T-cell (primary cell): ENCODE measurements at places on chromosomes 11 and 22.

DNA sequence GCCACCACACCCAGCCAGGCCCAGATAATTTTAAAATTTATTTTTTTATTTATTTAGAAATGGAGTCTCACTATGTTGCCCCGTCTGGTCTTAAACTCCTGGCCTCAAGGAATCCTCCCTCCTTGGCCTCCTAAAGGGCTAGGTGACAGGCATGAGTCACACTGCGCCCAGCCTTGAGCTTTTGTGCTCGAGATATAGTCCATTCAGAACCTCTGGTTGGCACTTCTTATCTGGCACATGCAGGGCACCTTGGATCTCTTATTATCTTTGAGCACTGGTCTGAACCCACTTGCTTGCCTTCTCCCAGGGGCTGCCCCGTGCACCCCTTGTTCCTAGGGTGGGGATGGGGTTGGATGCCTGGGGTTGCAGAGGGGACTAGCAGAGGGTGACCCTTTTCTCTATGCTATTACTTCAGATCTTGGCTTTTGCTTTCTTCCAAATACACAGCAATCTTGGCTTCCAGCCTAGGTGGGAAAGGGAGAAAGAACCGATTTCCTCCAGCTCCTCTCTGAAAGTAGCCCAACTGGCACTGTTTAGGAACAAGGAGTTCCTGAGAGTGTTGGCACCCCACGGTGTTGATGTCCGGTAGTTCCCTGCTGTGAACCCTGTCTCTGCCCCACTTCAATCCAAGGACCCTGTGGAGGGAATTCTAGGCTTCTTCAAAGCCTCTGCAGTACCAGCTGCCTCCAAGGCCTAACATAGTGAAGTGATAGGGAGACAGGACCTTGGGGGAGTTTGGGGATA lies 1.3 kb upstream of the SLC3A2 start:
- no peak for DNase-seq

DNA sequence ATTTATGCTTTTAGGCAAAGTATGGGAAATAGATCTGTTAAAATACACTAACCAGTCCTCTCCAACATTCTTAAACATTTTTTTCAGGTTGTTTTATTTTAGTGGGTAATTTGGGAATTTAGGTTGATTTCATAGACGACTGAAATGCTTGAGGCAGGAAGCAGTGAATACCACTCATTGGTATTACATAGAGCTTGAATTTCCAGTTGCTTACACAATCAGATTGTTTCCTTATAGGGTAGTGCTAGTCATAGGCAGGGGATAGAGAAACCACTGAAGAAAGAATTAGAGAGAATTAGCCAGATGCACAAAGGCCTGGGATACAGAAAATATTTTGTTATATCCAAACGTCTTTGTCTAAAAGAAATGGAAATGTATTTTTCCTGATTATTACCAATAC lies 23.9 kb upstream of the LYVE1 start:
- no peak for DNase-seq

DNA sequence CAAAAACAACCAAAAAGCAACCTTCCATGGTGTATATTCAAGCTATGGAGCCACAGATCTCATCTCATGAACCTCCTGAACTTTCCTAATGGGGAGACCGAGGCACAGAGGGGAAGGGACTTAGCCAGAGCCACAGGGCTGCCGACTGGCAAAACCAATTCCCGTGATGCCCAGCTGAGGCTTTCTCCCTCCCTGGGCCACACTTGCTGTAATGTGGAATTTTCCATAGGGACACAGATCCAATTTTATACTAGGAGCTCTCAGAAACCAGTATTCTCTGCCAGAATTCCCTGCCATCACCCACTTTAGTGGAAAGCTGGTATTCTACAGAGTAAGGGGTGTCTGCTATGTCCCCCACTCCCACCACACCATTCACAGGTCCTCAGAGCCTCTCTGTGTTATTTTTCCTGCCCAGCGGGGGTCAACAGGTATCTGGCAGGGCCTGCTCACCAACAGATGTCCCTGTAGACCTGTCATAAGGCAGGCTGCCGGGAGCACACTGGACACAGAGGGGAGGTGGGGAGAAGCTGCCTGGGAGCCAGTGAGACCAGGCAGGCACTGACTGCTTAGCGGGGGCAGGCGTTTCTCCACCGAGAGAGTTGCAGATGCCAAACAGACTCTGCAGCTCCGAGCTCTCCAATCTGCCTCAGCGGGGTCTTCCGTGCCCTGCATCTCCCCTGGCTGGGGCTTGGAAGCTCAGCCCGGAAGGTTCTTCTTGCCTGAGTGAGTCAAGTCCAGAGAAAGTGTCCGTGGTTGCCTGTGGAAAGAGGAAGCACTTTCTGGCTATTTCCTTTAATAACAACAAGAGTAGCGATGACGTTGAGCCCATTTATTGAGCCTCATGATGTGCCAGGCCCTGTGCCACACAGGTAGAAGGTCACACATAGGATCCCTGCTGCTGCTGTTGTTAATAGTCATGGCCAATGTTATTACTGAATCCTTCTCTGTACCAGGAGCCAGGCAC lies 26.3 kb downstream of the RPS6KA4 start:
- DNase-seq = no peak

GRCh38 chr11:96306933-96307775 lies 35.8 kb downstream of the MAML2 start:
- no peak for DNase-seq

DNA sequence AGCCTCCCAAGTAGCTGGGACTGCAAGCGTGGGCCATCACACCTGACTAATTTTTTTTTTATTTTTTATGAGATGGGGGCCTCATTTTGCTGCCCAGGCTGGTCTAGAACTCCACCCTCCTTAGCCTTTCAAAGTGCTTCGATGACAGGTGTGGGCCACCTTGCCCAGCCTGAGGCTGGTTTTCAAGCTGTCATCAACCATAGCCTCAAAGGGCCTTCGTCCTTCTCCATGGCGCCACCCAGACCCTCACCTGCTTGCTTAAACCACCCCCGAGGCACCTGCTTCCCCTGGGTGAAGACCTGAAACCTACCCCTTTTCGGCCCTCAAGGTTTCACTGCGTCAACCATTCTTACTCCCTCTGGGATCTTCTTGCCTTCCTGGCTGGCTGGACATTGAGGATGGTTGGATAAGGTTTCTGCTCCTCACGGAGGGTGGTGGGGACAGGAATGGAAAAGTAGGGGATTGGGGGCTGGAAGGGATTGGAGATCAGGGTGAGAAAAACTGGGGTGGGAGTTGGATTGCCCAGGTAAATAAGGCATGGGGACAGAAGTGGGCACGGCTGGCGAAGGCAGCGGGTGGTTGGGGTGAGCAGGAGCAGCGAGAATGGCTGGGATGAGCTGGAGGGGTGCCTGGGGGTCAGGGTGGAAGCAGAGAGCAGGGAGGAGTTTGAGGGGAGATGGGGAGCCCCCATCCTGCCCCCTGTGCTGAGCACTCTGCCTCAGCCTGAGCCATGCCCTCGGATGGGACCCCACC lies 2.8 kb upstream of the ACR start:
- DNase-seq = no peak

DNA sequence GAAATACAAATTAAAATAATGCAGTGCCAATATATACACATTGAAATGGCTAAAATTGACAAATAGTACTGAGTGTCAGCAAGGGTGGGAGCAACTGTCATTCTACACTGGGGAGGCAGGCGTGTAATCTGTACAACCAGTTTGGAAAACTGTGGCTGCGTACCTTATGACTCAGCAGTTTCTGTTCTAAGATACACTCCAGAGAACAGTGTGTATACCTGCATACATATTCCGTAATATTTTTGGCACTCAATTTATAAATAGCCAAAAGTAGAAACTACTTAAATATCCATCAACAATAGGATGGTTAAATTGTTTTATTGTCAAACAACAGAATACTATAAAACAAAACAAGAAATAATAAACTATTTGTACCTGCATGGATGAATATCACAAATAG lies 57.6 kb downstream of the RNF169 start:
- no peak for DNase-seq

DNA sequence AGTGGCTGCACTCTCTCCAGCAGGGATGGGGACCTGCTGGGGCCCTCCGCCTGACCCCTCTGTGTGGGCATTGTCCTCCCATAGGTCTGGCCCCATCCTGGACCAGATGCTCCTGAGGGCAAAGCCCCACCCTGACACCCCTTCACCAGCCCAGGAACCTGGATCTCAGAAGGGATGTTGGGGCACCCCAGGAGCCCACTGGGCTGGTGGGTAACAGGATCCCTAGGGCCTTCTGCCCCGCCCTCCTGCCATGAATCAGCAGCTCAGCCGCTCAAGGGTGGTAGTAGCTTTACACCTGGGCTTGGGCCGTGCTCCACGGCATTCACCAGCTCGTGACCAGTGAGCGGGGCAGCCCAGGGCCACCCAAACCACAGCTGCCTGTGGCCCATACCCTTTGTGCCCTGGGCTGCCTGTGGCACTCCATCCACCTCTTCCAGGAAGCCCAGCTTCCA lies 1.0 kb upstream of the MAPK12 start:
- no peak for DNase-seq

DNA sequence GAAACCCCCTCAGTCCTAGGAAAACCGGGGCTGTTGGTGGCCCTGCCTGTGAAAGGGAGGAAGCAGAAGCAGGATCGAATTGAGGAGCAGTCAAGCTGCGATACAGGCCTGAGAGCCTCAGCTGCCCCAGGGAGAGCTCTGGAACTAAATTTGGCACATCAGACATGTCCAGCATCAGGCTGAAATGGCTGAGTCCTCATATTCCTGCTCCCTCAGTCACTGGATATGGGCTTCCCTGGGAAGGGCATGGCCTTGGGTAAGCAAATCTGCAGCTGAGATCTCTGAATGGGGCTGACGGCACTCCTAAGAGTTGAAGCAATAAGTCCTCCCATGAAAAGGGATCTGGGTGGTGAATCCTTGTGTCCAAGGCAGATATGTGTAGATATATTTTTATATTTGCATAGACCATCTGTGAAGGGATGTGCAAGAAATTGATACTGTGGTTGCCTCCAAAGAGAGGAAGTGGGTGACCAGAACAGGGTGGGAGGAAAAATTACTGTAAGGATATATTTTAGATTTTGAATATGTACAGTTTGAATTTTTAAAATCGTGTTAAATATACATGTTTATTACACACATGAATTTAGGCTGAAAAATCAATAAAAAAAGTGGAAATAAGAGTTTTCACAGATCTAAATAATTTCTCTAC lies 45.5 kb downstream of the APIP start:
- DNase-seq = no peak

GRCh38 chr11:86459002-86459385 lies 84.3 kb downstream of the CCDC81 start:
- DNase-seq = no peak

GRCh38 chr11:130897262-130898182 lies 18.8 kb downstream of the SNX19 start:
- no peak for DNase-seq

GRCh38 chr11:130786586-130786985 lies 129.7 kb downstream of the SNX19 start:
- no peak for DNase-seq

DNA sequence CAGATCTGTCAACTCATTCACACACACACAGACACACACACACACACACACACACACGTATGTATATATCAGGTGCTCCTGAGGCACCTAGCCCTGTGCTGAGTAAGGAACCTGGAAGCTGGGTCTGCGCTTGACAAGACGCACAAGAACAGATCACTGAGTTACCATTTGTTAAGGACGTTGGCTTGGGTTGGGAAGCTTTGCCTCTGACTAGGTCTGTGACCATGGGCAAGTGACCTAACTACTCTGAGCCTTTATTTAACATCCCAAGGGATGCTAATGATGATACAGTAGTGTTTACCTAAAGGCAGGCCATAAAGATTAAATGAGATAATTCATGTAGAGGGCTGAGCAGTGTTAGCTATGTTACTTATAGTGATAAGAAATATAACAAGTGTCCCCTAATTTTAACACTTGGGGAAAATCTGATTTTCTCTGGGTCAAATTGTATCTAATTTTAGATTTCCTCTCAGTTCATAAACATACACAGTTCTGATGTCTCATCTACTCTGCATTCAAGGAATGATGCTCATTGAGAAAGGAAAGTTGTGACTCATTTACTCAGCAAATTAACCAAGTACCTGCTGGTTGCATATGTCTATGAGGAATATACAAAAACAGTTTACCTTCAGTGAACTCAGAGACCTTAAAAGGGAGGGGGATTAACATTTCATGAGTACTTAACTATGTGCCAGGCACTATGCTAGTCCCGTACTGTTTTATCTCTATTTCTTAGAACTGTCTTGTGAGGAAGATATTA lies 13.6 kb downstream of the RNF185 start:
- no peak for DNase-seq
